ENCODE measurements at places on chromosomes 1 and 21.

GRCh38 chr1:234938924-234939323 lies 189.7 kb downstream of the TOMM20 start:
- no peak for DNase-seq

GRCh38 chr1:41608211-41608610 lies 123.7 kb upstream of the EDN2 start:
- no peak for DNase-seq

DNA sequence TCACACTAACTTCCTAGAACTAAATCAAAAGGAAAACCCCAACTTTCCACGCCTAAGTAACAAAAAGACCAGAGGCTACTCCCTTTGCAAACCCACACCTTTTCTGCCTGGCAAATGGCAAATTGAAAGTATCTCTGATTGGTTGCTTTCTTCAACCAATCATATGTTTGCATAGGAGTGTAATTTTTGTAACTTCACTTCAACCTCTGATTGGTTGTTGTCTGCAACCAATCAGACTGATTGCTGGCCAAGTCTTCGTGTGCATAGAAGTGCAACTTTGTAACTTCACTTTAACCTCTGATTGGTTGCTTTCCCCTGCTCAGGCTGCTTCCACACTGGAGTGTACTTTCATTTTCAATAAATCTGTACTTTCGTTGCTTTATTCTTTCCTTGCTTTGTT lies 36.9 kb upstream of the PADI2 start:
- DNase-seq: no peak

- DNase-seq: no peak
Measured at GRCh38 chr1:9653491-9654050, 2.0 kb downstream of the PIK3CD start.

GRCh38 chr1:115412286-115412685 lies 74.2 kb upstream of the NGF start:
- no peak for DNase-seq

- DNase-seq: no peak
Measured at GRCh38 chr1:67659229-67659628, 25.8 kb upstream of the GADD45A start.

GRCh38 chr1:185672719-185673360 lies 61.4 kb upstream of the HMCN1 start:
- DNase-seq: no peak

DNA sequence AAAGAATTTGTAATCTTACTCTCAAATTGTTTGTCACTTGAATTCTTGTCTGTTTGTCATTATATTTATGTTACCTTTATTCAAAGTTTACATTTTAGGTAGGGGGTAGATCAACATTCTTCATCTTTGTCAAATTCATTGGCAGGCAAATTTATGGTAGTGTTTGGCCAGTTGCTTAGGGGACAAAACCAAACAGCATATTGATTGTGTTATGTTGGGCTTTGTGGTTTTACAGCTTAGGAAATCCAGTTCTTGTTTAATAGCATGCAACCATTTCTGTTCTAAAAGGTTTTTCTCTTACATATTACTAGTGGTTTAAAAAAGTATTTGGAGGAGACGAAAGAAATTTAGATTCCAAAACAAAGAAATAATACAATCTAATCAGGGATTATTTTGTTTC lies 91.4 kb downstream of the HMCN1 start:
- peak; percentile 66 for DNase-seq

DNA sequence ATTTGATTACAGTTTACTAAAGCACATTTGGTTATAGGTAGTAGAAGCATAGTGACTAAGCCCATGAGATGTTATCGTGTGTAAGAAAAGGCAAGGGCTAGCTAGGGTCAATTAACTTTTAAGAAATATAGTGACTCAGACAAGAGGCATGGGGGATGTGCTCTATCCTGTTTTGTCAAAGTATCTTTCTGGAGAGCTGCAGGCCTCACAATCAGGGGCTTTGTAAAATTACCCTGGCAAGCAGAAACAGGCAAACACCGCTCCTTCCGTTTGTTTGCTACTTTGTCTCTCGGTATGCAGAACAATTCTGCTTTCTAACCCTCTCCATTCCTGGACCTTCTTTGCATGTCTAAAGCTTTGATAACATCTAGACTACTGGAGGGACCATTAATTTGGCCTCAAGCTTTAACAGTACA lies 26.1 kb upstream of the ZNF697 start:
- peak; percentile 64 for DNase-seq

GRCh38 chr1:43600033-43601020 lies 49.6 kb upstream of the KDM4A start:
- DNase-seq: no peak

GRCh38 chr1:15180189-15180588 lies 26.6 kb downstream of the TMEM51 start:
- DNase-seq: no peak

GRCh38 chr21:44576025-44576420 lies 2.5 kb downstream of the KRTAP10-4 start:
- no peak for DNase-seq

- DNase-seq: no peak
Measured at GRCh38 chr1:69504730-69505252, 62.9 kb upstream of the LRRC7 start.
